ENCODE measurements at places on chromosomes 7 and 10. TPM values are rescaled to one million over a fixed set of nuclear protein-coding genes. Genes with fewer than 3 reads are reported as not detected.

ABCB4 gene
- 21.4 TPM for polyA plus RNA-seq

FZD8 gene
- polyA plus RNA-seq: 1.5 TPM

SND1 gene
- 61.7 TPM for polyA plus RNA-seq

CCDC136 gene
- polyA plus RNA-seq: 0.77 TPM

TIAL1 gene
- 80.7 TPM for polyA plus RNA-seq

JAZF1 gene
- polyA plus RNA-seq: 15.6 TPM

THSD7A gene
- 0.33 TPM for polyA plus RNA-seq

GBX1 gene
- not detected for polyA plus RNA-seq

STRIP2 gene
- 1.2 TPM for polyA plus RNA-seq

ARHGEF5 gene
- polyA plus RNA-seq: 1.5 TPM

LIPK gene
- not detected for polyA plus RNA-seq

PSD gene
- polyA plus RNA-seq: 1.0 TPM

FBXL13 gene
- polyA plus RNA-seq: 0.16 TPM

FGL2 gene
- polyA plus RNA-seq: 14.5 TPM

CPA1 gene
- polyA plus RNA-seq: 1.4 TPM

IKZF1 gene
- 37.9 TPM for polyA plus RNA-seq

KLF14 gene
- 0.09 TPM for polyA plus RNA-seq

Measured in spleen (tissue), 13 donors.